ENCODE measurements at places on chromosomes 16 and 17. TPM values are rescaled to one million over a fixed set of nuclear protein-coding genes. Genes with fewer than 3 reads are reported as not detected.

ETV4 gene
- 0.41 TPM for total RNA-seq

RNF227 gene
- 2.8 TPM for total RNA-seq

MYH8 gene
- total RNA-seq, result not detected

SLC43A2 gene
- 3.0 TPM for total RNA-seq

NECAB2 gene
- total RNA-seq, result 0.90 TPM

FBXW10B gene
- not detected for total RNA-seq

ANKRD40CL gene
- not detected for total RNA-seq

CDH16 gene
- not detected for total RNA-seq

KRTAP4-1 gene
- total RNA-seq, result not detected

KSR1 gene
- total RNA-seq, result 19.4 TPM

GAST gene
- total RNA-seq, result not detected

PPP1R1B gene
- total RNA-seq, result 4.1 TPM

TNK1 gene
- total RNA-seq, result not detected

ABCC11 gene
- total RNA-seq, result 0.09 TPM

EVI2A gene
- 11.0 TPM for total RNA-seq

CACNG3 gene
- total RNA-seq, result not detected

TMEM220 gene
- 6.2 TPM for total RNA-seq

VEZF1 gene
- total RNA-seq, result 16.4 TPM

SPN gene
- not detected for total RNA-seq

ACADVL gene
- total RNA-seq, result 210 TPM

OSBPL7 gene
- total RNA-seq, result 4.6 TPM

MYCBPAP gene
- 1.7 TPM for total RNA-seq

NPIPB9 gene
- 5.0 TPM for total RNA-seq

MEOX1 gene
- total RNA-seq, result not detected

TBC1D3C gene
- not detected for total RNA-seq

TMEM92 gene
- total RNA-seq, result 0.09 TPM

ZNF750 gene
- total RNA-seq, result not detected

DOC2B gene
- not detected for total RNA-seq

RCVRN gene
- not detected for total RNA-seq

OR3A3 gene
- not detected for total RNA-seq

PDF gene
- 16.9 TPM for total RNA-seq

ENPP7 gene
- not detected for total RNA-seq

ZNF48 gene
- 5.4 TPM for total RNA-seq

SPATA32 gene
- total RNA-seq, result not detected

CTRL gene
- total RNA-seq, result 0.27 TPM

SECTM1 gene
- total RNA-seq, result 34.2 TPM

NAA60 gene
- 13.0 TPM for total RNA-seq

TLK2 gene
- total RNA-seq, result 39.1 TPM

TBC1D3I gene
- 0.09 TPM for total RNA-seq

MT4 gene
- total RNA-seq, result not detected

TEKT1 gene
- total RNA-seq, result not detected

NHERF2 gene
- total RNA-seq, result 26.3 TPM

PDIA2 gene
- not detected for total RNA-seq

TMC7 gene
- total RNA-seq, result 1.5 TPM

OR1D2 gene
- not detected for total RNA-seq

KRTAP3-1 gene
- not detected for total RNA-seq

PRSS36 gene
- total RNA-seq, result 3.8 TPM

IGSF6 gene
- not detected for total RNA-seq

CCL5 gene
- total RNA-seq, result not detected

All from fibroblast of the aortic adventitia (primary cell).